ENCODE measurements at places on chromosomes 5 and 9.

GRCh38 chr5:56974241-56974640 is 22.3 kb upstream of the MIER3 start:
- DNase-seq: no peak

GRCh38 chr9:82418334-82418733 is 429.8 kb downstream of the SPATA31D1 start:
- no peak for DNase-seq

DNA sequence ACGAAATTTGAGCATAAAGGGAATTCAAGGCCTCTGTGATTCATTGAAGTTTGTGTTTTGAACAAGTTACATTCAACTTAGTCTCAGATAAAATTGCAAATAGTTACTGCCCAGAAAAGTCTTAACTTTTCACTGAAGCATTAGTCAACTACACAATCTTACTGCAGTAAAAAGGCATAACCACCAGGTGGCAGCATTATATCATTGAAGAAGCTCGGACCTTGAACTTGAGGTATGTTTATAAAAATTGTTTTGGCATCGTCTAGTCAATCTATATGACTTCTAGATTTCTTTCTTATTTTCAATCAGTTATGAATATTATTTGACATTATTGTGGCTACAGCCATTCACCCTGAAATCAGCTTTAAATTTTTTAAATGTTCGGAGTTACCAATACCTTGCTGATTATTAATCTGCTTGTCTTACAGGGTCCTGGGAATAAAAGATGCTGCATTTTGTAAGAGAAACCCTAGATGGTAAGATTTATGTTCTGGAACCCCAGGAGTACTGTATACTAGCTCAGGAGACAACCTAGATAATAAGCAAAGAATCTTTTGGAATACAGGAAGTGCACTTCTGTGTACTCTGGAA is 83.9 kb upstream of the GRAMD2B start:
- peak; percentile 68 for DNase-seq

GRCh38 chr5:855771-856530 is 5.2 kb upstream of the ZDHHC11 start:
- DNase-seq: no peak

- no peak for DNase-seq
Observed at GRCh38 chr9:89889865-89890264, 285.1 kb downstream of the GADD45G start.

DNA sequence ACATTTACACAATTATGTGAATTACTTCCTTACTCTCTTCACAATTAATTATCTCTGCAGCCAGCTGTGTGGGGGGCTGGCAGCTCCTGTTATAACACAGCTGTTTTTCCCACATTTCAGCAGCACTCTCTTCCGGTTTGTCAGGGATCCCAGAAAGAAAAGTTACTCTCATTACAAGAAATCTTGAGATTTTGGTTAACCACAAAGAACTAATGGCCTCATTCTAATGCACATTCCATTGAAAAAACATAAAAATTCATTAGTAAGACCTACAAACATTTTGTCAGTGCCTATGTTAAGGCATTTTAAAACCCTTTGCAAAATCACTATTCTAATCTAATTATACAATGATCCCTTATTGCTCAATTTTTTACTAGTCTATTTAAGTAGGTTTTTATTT is 64.1 kb downstream of the PDE4D start:
- DNase-seq: no peak

DNA sequence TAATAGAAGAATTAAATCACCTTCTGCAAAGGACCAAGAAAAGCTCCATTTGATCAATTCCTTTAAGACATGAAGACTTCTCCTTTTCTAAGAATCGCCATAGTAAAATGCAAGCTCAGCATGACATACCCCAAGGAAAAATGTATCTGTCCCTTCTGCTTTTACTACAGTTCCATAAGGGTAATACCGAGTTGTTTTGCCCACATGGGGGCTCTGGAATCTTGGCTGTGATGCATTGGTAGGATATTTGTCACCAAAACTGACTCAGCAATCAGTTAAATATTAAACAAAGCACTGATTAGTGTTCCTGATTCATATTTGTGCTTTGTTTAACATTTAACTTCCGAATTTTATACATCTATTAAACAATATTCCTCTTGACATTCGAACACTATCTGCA is 24.3 kb upstream of the KCNIP1 start:
- no peak for DNase-seq

DNA sequence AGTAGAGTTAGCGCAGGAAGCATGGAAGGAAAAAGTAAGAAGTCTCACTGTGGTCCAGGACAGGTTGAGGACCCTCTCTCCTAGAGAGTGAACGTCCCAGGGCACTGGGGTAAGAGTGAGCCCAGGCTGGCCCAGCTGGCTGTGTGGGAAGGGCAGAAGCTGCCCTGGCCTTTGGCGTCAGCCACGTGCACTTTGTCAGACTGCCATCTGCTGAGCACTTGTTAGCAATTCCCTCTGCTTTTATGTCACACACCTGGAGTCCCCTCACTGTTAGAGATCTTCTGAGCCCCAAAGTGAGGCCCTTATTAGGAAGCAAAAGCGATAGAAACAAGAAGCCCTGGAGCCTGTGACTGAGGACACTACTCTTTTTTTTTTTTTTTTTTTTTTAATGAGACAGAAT is 79.1 kb downstream of the UGCG start:
- DNase-seq: no peak

DNA sequence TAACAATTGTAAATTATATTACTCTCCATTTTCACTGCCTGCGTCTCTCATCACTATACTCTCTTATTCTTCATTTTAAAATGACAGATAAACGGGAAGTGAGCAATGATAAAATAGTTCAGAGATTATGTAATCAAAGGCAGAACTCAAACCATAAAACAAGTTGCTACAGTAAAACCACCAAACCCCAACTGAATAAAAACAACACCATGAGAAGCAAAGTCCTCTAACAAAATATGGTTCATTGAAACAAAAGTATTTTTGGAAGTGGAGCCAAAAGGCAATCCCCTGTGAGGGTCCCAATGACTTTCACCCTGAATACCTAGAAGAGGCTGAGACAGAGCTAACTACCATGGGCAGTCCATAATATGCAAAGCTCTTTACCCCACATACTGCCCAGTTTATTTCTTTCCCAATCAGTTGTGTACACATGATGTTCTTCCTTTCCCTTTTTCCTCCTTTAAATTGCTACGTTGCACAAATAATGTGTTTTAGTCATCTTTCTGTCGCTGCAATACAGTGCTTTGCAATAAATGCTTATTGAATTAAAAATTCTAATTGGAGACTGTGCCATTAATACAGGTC is 64.0 kb upstream of the PTGER4 start:
- DNase-seq: no peak

DNA sequence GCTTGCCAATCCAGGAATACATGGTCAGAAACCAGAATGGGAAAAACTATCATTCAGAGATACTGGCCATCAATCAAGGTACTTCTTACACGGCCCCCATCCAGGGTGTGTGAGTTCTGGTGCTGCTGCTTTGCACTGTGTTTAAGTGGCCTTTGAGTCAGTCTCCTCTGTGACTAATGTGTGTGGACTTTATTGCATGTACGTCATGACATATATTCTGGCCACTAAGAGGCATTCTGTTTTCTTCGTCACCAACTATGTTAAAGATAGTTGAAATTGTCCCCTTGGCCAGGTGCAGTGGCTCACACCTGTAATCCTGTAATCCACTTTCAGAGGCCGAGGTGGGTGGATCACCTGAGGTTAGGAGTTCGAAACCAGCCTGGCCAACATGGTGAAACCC is 8.5 kb downstream of the EXOSC3 start:
- DNase-seq: no peak

- no peak for DNase-seq
Observed at GRCh38 chr5:6805841-6806240, 92.6 kb downstream of the TENT4A start.

DNA sequence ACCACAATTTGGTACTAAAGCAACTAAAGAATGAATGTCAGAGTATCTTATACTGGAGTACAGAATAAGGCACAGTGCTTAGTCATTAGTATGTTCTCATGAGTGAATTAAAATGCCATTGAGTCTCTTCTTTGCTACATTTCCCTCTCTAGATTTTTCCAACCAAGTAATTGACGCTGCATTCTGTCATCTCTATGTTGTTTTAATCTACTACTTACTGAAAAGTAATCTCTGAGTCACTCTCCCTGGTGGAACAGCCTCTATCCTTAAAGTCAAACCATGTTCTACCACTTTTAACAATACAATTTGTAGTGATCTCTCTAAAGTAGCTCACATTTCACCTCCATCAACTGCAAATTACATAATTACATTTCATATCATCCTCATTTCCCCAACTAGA is 495.1 kb downstream of the CDH18 start:
- DNase-seq: no peak

DNA sequence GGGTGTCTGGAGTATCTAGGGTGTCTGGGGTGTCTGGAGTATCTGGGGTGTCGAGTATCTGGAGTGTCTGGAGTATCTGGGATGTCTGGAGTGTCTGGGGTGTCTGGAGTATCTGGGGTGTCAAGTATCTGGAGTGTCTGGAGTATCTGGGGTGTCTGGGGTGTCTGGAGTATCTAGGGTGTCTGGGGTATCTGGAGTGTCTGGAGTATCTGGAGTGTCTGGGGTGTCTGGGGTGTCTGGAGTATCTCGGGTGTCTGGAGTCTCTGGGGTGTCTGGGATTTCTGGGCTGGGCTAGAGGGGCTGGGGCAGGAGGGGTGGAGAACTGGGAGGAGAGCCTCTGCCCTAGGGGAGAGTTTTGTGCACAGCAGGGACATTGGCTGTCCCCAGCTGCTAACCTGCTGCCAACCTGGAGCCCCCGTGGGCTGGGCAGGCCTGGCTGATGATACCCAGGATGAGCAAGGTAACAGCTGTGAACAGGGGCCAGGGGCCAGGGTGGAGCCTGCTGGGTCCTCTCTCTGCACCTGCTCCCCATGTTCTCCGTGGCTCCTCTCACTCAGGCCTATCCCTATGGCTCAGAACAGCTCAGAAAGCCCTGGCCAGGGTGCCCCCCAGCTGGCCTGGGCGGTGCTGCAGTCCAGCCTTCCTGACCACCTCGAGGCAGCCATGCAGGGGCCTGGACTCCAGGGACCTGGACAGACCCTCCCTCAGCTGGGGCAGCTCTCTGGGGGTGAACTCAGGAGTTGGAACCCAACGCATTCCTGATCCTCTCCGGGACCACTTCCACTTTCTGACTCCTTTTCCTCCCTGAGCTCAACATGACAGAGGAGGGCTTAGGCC is 29.9 kb downstream of the LHX3 start:
- no peak for DNase-seq

- DNase-seq: no peak
Observed at GRCh38 chr9:137452761-137453642, 6.1 kb downstream of the NSMF start.

DNA sequence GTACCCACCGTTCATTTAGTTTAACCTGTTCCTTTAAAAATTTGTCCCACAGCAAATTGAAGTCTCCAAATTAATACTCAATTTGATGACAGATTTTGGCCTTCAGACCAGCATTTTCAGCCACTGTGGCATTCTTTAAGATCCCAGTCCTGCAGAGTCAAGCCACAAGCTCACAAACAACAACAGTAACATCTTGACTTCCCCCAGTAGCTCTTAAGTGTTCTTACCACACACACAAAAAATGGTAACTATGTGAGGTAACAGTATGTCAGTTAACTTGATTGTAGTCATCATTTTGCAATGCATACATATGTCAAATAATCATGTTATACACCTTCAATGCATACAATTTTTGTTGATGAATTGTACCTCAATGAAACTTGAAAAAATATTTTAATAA is 247.9 kb downstream of the LURAP1L start:
- no peak for DNase-seq

- DNase-seq: no peak
Observed at GRCh38 chr9:71941060-71941568, 29.7 kb downstream of the C9orf85 start.

GRCh38 chr9:102867488-102867887 is 127.6 kb upstream of the CYLC2 start:
- no peak for DNase-seq

- DNase-seq: peak; percentile 83
Observed at GRCh38 chr9:27495480-27496134, 28.5 kb upstream of the IFNK start.

DNA sequence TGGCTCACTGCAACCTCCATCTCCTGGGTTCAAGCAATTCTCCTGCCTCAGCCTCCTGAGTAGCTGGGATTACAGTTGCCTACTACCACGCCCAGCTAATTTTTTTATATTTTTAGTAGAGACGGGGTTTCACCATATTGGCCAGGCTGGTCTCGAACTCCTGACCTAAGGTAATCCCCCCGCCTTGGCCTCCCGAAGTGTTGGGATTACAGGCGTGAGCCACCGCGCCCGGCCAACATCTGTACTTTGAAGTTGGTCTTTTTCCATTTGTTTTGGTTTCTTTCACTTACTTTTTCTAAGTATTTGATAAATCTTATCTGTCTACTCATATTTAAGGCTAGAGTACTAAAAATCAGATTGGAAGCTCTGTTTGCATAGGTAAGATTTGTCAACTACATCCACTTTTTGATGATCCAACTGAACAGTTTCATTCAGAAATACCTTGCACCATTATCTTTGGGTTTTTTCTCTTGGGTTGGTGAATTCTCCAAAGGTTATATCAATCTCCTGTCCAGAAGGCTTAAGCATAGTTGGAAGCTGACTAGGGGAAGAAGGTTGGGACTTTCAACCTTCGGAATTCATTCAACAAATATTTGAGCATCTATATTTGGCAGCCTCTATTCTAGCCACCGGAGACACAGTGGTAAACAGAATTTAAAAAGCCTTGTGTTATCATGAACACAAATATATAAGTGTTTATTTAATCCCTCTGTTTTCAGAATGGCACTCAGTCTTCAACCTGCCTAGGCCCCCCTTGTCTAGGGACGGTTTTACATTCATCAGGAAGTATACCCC is 489.1 kb downstream of the RAB3C start:
- DNase-seq: no peak

- no peak for DNase-seq
Observed at GRCh38 chr5:59620535-59621212, 272.9 kb downstream of the PDE4D start.

Measured in HAP-1 (cell line).